ENCODE measurements at places on chromosomes 3 and 15.

GRCh38 chr15:34793071-34793470 lies 2.3 kb downstream of the ACTC1 start:
- DNase-seq, result no peak

- no peak for DNase-seq
Measured at GRCh38 chr15:96183514-96183850, 147.0 kb upstream of the NR2F2 start.

DNA sequence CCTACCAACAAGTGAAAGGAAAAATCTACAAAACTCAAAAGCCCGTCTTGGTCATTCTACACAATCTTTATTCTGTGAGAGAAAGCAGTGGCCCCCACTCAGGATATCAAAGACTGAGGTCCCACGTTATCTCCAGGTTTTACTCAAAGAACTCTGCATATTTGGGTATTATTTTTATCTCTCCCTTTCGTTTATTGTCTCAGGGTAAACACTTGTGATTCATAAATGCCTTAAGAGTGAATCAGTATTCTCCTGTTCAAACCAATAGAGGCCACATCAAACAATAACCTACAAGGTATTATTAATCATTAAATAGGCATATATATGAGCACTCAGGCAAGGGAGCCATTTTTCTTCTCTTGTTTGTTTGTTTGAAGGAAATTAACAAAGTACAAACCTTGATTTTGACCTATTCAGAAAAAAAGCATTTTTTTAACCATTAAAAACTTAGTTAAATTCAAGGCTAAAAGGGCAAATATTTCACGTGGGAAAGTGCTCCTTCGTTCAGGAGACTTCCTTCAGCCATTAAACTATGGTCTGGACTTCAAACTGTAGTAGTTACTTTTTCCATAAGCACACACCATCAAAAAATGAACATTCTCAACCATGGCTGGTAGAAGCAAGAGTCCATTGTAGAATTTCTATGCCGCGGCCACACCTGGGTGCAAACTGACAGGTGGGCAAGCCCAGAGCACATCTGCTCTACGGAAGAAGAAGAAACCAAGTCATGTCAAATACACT lies 13.9 kb upstream of the HES1 start:
- no peak for DNase-seq

DNA sequence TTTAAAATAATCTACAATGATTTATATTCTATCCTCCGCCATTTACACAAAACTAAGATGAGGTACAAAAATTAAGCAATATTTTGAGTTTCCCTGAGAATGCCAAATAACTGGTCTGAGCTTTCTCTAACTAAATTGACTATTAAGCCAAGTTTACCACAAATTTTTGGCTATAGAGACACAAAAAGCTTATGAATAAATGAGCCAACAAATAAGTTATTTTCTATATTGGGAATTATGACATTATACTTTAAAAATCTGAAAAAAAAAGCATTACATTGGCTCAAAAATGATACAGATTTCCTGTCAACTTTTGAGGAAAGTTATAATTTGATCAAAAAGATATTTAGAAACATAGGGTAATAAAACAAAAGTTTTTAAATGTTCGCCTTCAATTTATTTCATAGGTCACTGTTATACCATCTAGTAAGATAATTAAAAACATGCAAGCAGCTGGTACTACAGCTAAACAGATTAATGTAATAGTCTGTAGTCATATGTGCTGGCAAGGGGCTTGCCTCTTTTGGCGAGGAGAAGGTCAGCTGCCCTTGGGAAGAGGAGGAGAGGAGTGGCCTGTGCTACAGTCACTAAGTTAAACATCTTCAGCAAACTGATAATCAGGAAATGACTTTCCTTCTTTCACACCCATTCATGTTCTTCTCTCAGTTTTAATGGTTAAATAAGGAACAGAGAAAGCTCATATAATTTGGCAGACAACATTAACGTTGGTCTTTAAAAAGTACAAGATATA lies 318.5 kb downstream of the TBC1D5 start:
- DNase-seq, result no peak

GRCh38 chr3:10285272-10286132 lies 7.2 kb downstream of the GHRL start:
- no peak for DNase-seq

- no peak for DNase-seq
Measured at GRCh38 chr15:99669250-99669649, 64.0 kb downstream of the LYSMD4 start.

DNA sequence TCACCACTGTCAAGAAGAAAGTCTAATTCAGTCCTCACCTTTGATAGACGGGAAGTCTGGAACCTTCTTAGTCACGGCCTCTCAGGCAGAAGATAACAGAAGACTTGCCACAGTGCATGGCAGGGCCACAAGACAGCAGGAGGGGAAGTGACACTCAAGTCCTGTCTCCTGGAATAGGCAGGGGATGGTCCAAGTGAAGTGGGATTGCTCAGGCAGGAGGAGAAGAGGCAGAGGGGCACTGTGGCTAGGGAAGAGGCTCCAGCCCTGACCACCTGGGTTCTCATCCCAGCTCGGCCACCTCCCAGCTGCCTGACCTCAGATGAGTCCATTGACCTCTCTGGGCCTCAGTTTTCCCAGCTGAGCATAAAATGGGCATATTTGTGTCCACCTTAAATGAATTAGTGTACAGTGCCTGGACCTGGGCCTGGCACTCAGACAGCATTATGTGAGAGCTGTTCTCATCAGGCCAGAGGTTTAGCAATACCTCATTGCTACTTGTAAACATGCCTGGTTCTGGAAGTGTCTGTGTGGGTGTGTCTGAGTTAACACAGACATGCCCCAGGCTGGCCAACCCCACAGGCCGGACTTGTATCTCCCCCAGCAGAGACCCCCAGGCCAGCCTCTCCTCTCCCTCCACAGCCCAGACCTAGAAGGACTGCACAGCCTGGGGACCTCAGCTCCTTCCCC lies 11.5 kb upstream of the PCSK6 start:
- peak; percentile 8 for DNase-seq

DNA sequence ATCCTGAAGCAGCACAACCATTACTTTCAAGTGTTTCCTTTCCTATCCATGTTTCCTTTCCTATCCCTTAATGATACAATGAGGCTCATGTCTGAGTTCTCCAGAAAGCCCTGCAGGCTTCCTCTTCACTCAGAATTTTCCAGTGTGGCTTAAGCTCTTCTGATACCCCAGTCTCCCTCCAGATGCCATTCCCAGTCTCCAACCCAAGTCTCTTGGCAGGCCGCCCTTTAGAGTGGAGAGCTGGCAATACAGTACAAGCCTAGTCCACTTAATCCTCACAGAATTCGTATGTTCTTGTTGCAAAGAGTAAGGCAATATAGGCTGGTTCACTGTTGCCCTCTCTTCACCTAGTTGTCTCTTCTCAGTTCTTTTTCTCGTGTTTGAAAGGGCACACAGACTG lies 503.9 kb upstream of the MDFIC2 start:
- DNase-seq, result no peak

- DNase-seq, result no peak
Measured at GRCh38 chr3:122688996-122689395, 8.4 kb downstream of the PARP14 start.

DNA sequence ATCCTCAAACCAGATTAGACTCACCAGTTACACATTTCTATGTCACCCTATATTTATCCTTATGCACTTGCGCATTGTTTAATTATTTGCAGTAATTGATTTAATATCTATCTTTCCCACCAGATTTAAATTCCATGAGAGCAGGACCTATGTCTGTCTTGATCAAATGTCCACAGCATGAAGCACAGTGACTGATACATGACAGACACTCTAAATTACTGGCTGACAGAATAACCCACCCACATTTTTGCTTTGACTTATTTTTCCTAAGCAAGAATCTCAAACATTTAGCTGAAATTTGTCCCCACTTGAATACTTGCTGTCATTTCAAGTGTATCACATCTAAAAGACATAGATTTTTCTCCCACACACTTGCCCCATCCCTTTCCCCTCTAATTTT lies 7.5 kb downstream of the CD200R1 start:
- no peak for DNase-seq

DNA sequence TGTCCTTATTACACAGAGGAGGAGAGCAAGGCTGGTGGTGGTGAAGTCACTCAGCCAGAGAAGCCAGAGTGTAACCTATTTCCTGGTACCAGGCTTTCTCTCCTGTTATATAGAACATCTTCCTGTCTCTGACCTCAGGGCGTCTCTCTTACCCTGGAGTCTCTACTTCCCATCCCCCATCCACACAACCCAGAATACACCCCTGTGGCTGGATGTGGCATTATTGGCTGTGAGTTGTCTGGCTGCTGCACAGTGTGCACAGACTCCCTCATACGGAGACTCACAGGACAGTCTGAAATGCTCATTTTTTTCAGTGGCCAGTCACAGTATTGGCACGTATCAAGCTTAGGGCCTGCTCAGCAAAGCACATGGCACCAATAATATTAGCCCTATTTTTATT lies 8.6 kb downstream of the PODXL2 start:
- no peak for DNase-seq

All from mucosa of gallbladder (tissue), 1 donor.